ENCODE measurements at places on chromosomes 2 and 18. TPM values are rescaled to one million over a fixed set of nuclear protein-coding genes. Genes with fewer than 3 reads are reported as not detected.

DNA sequence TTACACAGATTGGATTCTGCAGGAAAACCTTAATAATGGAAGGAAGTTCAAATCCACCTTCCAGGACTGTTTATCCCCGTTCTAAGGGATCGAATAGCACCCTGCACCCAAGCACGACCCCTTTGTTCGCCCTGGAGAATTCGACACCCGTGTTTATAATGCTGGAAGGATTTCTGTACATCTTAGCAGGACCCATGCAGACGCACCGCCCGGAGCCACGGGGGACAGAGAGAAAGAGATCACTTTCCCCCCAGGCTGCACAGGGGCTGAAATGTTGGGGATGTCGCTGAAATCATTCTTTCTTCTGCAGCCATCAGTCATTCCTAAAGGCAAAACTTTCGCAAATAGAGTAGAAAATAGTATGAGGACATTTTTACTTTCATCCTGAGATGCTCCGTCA, 238.7 kb upstream of the SALL3 start:
- no peak for DNase-seq

The COMMD1 gene
- total RNA-seq: 42.3 TPM

DNA sequence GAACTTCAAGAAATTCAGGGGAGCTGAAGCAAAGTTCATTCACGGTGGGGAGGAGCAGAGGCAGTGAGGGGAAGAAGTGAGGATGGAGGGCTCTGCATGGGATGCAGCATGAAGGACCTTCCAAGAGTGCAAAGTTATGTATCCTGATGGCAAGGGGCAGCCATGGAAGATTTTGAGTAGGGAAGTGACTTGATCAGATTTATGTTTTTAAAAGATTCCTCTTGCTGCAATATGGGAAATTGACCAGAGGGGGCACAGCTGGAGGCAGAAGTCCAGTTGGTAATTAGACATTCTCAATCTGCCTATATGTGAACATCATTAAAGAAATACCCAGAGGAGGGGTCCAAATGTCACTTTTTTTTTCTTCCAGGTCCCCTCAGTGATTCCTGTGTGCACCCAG, 21.5 kb upstream of the ANXA4 start:
- no peak for DNase-seq

The GPR55 gene
- total RNA-seq: not detected

- no peak for DNase-seq
Observed at GRCh38 chr2:76202866-76203265, 492.2 kb upstream of the GCFC2 start.

The DCC gene
- not detected for total RNA-seq

- DNase-seq: no peak
Observed at GRCh38 chr2:215489288-215489848, 53.5 kb upstream of the FN1 start.

The OSGEPL1 gene
- total RNA-seq: 6.8 TPM

- no peak for DNase-seq
Observed at GRCh38 chr2:146228466-146229058, 1616.3 kb upstream of the ACVR2A start.

DNA sequence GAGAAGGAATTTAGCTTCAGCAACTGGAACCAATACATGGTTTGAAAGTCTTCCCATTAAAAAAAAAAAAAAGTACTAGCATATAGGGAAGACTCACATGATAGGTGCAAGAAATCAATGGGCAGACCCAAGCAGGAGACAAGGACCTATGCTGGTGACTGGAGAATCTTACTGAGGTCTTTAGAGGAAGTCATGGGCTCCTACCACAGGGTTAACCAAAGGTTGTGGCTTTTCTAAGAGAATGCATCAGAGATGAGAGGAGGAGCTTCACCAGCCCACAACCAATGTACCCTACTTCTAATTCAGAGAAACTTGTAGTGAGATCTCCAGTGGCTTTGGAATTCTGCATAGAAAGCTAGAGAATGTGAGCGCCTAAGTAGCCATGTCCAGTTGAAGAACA, 207.4 kb downstream of the NCKAP5 start:
- no peak for DNase-seq

The STON1 gene
- total RNA-seq: 10.5 TPM

The ATP6V1C2 gene
- not detected for total RNA-seq

- peak; percentile 19 for DNase-seq
Observed at GRCh38 chr2:215906458-215906857, 106.9 kb downstream of the MREG start.

- no peak for DNase-seq
Observed at GRCh38 chr2:156057647-156058046, 274.9 kb downstream of the NR4A2 start.

The PCARE gene
- not detected for total RNA-seq

GRCh38 chr2:153478289-153479261, at the start of gene RPRM:
Gene RPRM (minus strand): TSS chr2:153478762. CDS start chr2:153478565, 197 bp downstream.
- peak; percentile 8 for DNase-seq

The CDK15 gene
- total RNA-seq: not detected

Measured in pulmonary artery endothelial cell (primary cell).